ENCODE measurements at places on chromosomes 12 and 14. TPM values are rescaled to one million over a fixed set of nuclear protein-coding genes. Genes with fewer than 3 reads are reported as not detected.

DNA sequence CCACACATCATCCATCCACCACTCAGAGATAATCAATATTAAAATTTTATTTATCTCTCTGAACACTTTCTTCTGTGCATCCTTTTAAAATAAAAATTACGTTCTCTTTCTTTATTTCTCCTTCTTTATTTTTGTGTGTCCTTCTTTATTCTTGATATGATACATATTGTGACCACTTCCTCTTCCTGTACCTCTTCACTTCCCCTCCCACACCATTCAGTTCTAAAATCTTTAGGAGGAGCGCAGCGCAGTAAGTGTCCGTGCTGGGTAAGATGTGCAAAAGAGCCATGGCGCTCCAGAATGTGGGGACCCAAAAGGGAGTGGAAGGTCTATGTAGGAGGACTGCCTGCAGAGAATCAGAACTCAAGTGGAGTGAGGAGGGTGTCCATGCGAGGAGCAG lies 256.7 kb downstream of the ITPR2 start:
- H3K4me1 ChIP-seq, result no peaks in the 10 kb centered on the region
- no peak for DNase-seq
- H3K36me3 ChIP-seq, result no peaks in the 10 kb centered on the region

- H3K4me3 ChIP-seq, result no peak overlapping the region
- DNase-seq, result no peak
- no peak overlapping the region for H3K27ac ChIP-seq
- no peaks in the 10 kb centered on the region for H3K27me3 ChIP-seq
Measured at GRCh38 chr14:52129721-52130120, 60.9 kb upstream of the NID2 start.

GRCh38 chr14:95143808-95144620 lies 13.3 kb downstream of the DICER1 start:
- peak overlapping the region; percentile 42 for H3K27ac ChIP-seq
- no peak for DNase-seq
- no peaks in the 10 kb centered on the region for H3K36me3 ChIP-seq
- peaks cover 41% of the 10 kb centered on the region for H3K4me1 ChIP-seq
- H3K27me3 ChIP-seq, result no peaks in the 10 kb centered on the region

- no peak overlapping the region for H3K4me3 ChIP-seq
- H3K27me3 ChIP-seq, result no peaks in the 10 kb centered on the region
- H3K4me1 ChIP-seq, result peaks cover 8% of the 10 kb centered on the region
- peak overlapping the region; percentile 53 for H3K27ac ChIP-seq
- peak; percentile 70 for DNase-seq
Measured at GRCh38 chr14:22780105-22780679, 13.7 kb downstream of the OXA1L start.

GZMH gene
- total RNA-seq, result not detected

KCNMB4 gene
- 5.1 TPM for total RNA-seq
